ENCODE measurements at places on chromosomes 2 and 18.
A peak's percentile ranks its signal among the peaks of the same experiment; 100 is the strongest.

GRCh38 chr2:172995323-172996244 lies 80.1 kb upstream of the MAP3K20 start:
- DNase-seq: no peak

GRCh38 chr2:21754164-21754788 lies 630.5 kb downstream of the TDRD15 start:
- DNase-seq: no peak

DNA sequence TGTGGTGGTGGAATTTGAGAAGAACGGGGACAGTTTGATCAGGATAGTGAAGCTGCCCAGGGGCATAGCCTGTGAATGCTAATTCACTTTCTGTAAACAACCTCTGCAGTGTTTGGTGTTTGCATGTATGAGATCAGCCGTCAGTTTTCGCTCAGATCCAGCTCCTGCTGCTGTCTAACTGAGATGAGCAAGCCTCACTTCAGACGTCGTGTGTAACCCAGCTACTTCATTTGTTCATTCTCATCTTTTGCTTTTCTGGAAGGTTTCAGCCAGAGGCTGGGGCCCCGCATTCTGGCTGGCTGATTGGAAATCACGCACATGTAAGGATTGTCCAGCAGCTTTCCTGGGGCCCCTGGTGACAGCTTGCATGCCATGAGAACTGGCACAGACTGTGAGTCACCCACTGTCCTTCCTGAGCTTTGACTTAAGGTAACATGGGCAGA lies 48.9 kb downstream of the LDLRAD4 start:
- no peak for DNase-seq

GRCh38 chr2:143560724-143561123 lies 431.5 kb downstream of the ARHGAP15 start:
- DNase-seq: no peak

DNA sequence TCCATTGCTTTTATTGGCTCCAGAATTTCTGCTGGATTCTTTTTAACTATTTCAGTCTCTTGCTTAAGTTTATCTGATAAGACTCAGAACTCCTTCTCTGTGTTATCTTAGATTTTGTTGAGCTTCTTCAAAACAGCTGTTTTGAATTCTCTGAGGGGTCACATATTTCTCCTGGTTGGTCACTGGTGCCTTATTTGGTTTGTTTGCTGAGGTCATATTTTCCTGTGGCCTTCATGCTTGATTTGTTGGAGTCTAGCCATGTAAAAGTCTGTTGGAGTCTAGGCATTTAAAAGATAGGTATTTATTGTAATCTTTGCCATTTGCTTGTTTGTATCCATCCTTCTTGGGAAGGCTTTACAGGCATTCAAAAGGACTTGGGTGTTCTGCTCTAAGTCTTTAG lies 398.7 kb downstream of the DSEL start:
- no peak for DNase-seq

DNA sequence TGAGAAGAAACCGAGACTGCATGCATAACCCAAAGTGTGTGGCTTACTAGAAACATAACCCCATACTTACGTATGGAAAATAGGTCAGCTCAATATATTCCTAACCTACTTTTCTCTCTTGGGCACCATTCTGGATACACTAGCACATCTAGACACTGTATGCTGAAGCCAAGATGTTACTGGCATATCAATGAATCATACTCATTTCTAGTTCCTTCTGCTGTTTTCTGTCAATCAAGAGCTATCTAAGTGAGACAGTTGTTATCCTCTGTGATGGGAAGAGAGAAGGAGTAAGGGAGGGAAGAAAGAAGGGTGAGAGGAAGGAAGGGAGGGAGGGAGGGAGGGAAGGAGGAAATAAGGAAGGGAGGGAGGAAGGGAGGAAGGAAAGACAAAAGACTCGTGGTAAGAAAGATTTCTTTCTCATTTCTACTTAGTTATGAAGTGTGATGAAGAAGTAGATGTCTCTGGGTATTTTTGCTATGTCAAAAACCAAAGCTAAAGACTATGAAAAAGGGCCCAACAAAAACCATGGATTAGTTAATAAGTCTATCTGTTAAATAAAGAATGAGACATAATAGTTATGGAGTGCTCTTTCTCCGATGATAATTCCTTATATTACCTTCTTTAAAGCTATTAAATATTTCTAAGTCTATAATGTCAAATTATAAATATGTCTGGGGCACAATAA lies 248.4 kb downstream of the ZNF521 start:
- DNase-seq: no peak

- no peak for DNase-seq
These were observed 3.8 kb upstream of the ADRA2B start for GRCh38 chr2:96120091-96120720.

GRCh38 chr2:17538844-17539554 lies 1.5 kb upstream of the VSNL1 start:
- DNase-seq: peak; percentile 95

- no peak for DNase-seq
These were observed 18.8 kb upstream of the GPR17 start for GRCh38 chr2:127626917-127627739.

DNA sequence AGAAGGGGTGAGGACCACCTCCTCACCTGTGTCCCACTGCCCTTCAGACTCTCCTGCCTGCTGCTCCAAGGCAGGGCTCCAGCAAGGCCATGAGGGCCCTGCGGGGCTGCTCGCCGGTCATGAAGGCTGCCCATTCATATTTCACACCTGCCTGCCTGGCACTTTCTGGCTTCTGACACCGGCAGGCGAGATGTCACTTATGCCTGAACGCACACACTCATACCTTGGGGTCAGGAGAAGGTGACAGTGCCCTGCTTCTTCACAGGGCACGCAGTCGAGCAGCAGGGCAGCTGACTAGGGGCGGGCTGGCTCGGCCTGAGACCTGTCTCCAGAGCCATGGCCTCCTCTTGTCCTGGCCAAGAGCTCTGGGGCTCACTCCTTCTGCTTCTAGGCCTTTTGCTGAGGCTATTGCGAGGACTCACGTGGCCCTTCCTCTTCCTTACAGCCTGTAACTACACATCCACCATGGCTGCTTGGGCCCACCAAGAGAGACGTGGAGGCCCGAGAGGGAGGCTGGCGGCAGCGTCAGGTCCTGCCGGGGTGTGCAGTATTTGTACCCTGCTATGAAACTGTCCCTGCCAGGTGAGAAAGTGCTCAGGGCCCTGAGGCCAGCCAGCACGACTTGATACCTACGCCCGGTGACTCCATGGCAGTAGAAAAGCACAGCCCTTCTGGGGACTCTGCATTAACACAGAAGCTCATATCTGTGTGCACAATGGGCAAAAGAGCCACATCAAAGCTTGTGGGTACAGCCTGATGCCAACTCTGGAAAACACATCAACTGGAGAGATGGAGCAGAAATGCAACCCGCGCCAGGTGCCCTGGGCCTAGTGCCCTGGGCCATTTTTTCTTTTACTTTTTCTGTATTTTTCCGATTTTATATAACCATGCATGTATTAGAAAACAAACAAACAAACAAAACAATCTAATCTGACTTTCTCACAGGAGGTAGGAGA lies 30.6 kb downstream of the HS6ST1 start:
- no peak for DNase-seq

GRCh38 chr2:121297217-121297830 lies 12.3 kb upstream of the TFCP2L1 start:
- DNase-seq: no peak

DNA sequence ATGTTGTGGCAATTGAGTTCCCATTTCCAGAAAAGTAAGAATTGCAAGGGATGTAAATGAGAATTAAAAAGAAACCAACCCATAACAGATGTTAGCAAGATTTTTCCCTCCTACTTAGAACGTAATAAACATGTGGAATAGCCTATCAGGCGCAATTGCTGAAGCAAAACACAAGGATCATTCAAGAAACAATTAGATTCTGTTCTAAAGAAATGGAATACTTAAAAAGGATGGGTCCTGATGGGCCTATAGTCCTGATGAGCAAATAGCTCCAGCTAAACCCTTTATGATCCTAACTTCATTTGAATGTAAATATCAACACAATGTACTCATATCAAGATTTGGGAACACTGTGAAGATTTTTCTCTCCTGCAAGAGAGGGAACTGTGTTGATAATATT lies 771.0 kb upstream of the CDH7 start:
- no peak for DNase-seq

DNA sequence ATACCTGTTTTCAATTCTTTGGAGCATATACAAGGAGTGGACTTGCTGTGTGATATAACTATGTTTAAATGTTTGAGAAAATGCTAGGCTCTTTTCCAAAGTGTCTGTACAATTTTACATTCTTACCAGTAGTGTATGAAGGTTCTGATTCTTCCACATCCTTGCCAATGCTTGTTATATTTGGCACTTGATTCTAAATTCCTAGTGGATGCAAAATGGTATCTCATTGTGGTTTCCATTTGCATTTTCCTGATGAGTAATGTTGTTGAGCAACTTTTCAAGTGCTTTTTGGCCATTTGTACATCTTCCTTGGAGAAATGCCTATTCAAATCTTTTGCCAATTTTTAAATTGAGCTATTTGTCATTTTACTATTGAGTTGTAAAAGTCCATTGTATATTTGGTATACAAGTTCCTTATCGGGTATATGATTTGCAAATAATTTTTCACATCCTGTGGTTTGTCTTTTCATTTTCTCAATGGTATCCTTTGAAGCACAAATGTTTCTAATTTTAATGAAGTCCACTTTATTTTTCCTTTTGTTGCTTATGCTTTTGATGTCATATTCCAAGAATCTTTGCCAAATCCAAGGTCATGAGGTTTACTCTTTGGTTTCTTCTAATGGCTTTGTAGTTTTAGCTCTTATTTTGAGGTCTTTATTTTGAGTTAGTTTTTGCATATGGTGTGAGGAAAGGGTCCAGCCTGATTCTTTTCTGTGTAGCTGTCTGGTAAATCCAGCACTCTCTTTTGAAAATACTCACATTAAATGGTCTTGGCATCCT lies 33.2 kb upstream of the CWC22 start:
- no peak for DNase-seq

GRCh38 chr2:45170191-45171135 lies 161.2 kb upstream of the SIX2 start:
- peak; percentile 76 for DNase-seq
